ENCODE measurements at places on chromosomes 1 and 21.
A peak's percentile ranks its signal among the peaks of the same experiment; 100 is the strongest.

DNA sequence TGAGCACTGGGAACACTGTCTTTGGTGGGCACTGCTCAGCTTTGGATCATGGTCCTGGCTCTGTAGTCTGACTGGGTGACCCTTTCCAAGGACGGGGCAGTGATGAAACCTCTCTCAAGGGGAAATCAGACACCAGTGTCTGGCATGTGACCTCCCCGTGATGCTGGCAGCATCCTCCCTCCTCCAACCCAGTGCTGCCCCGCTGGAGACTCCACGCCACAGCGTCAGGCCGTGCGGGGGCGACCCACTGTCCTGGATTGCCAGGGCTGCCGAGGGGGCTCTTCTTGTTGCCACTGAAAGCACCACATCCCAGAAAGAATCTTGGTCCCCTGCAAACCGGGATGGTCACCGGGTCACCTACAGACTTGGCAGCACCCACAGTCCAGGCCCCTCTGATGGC, 146.4 kb upstream of the ARHGEF16 start:
- no peak overlapping the region for H3K27ac ChIP-seq
- no peak for DNase-seq
- no peak overlapping the region for H3K4me3 ChIP-seq
- peaks cover 44% of the 10 kb centered on the region for H3K27me3 ChIP-seq
- no peaks in the 10 kb centered on the region for H3K36me3 ChIP-seq
- peaks cover 14% of the 10 kb centered on the region for H3K4me1 ChIP-seq

DNA sequence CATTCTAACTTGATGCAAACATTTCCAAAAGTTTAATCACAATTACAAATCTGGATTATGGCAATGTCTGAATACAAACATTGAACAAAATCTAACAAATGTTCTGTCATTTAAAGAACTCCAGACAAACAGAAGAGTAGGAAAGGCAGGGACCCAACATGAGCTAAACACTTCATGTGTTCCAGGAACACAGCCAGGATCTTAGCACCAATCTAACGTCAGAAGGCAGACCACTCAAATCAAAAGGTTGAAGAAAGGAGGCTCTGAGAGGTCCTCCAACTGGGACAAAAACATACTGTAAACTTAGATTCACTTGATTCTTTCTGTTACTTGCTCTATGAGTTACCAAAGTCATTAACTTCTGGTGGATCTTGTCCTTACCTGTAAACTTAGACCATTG, 374.0 kb downstream of the NEGR1 start:
- H3K4me1 ChIP-seq = no peaks in the 10 kb centered on the region
- no peaks in the 10 kb centered on the region for H3K27me3 ChIP-seq
- H3K4me3 ChIP-seq = no peak overlapping the region
- no peak for DNase-seq
- H3K27ac ChIP-seq = no peak overlapping the region

GRCh38 chr1:196960854-196961253, 16.5 kb upstream of the CFHR5 start:
- no peak overlapping the region for H3K4me3 ChIP-seq
- H3K4me1 ChIP-seq = no peaks in the 10 kb centered on the region
- H3K27me3 ChIP-seq = no peaks in the 10 kb centered on the region

DNA sequence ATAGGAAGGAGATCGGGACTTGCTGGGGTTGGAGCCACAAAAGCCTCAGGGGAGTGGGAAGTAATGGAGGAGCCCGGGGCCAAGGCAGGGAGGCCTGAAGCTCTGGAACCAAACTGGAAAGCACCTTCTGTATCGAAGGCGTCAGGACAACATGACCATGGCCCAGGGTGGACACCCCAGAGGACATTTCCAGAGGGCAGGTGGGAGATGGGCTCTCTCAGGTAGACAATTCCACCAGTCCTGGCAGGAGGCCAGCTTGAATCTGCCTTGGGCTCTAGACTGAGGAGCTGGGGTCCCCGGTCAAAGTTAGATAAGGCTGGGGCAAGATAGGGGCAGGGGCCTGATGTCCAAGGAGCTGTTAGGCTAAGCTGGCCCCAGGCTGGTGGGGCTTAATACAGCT, 104.9 kb upstream of the EDN2 start:
- no peaks in the 10 kb centered on the region for H3K4me1 ChIP-seq
- DNase-seq = no peak
- H3K27ac ChIP-seq = no peak overlapping the region
- no peaks in the 10 kb centered on the region for H3K36me3 ChIP-seq
- H3K27me3 ChIP-seq = no peaks in the 10 kb centered on the region
- no peak overlapping the region for H3K4me3 ChIP-seq

GRCh38 chr1:1599030-1599934, 653 bp downstream of the FNDC10 start:
- peaks cover 80% of the 10 kb centered on the region for H3K27me3 ChIP-seq
- no peak overlapping the region for H3K27ac ChIP-seq
- peak overlapping the region; percentile 49 for H3K4me3 ChIP-seq
- DNase-seq = peak; percentile 40
- peaks cover 36% of the 10 kb centered on the region for H3K4me1 ChIP-seq

DNA sequence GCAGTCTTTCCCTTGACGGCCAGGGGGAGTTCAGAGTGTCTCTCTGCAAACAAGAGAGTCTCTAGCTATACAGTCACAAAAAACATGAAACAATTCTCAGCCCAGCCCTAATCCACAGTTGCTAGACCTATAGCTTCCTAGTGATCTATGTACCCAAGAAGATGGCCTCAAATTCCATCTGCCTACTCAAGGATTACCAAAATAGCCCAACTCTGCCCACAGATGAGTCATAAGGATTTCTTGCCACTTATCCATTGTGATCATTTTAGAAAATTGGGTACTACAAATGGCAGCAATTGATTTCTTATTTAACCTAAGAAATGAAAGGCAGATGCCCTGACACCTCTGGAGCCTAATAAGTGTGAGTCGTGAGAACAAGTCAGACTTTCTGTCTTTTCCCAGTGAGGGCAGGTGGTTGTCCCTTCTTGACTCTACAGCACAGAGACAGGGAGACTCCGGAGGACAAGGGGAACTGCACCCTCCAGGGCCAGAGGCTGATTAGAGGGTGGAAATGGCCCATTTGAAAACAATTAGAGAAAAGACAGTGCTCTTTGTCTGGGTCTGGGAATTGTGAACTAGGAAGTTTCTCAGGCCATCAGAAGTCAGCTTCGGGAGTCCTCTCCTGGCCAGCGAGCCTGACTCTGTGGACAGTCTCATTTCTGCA, 65.4 kb downstream of the ABCA4 start:
- no peak overlapping the region for H3K4me3 ChIP-seq
- peaks cover 14% of the 10 kb centered on the region for H3K4me1 ChIP-seq
- peak; percentile 24 for DNase-seq
- no peaks in the 10 kb centered on the region for H3K27me3 ChIP-seq
- H3K27ac ChIP-seq = no peak overlapping the region

DNA sequence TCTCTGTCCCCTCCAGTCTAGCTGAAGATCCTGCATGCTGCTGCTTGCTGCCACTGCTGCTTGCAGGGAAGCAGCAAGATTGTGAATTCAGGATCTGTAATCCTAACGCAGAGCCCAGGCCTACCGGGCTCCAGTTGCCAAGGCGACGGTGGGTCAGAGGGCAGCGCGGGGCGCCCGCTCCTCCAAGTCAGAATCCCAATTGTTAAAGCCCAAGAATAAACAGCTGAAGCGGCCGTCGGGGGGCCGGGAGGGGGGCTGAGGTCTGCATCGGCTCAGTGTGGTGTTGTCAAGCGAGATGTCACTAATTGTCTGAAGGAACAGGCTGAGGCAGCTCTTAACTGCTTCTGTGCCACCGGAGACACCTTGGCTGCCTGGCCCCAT, 36.8 kb downstream of the AHDC1 start:
- no peak for DNase-seq
- no peaks in the 10 kb centered on the region for H3K27me3 ChIP-seq
- no peak overlapping the region for H3K4me3 ChIP-seq
- peak overlapping the region; percentile 17 for H3K27ac ChIP-seq

GRCh38 chr1:68366572-68366971, 83.2 kb downstream of the RPE65 start:
- no peak overlapping the region for H3K27ac ChIP-seq
- H3K27me3 ChIP-seq = no peaks in the 10 kb centered on the region
- no peak for DNase-seq
- H3K4me3 ChIP-seq = no peak overlapping the region
- no peaks in the 10 kb centered on the region for H3K36me3 ChIP-seq

GRCh38 chr1:55828044-55828443, 612.9 kb upstream of the USP24 start:
- H3K4me1 ChIP-seq = no peaks in the 10 kb centered on the region
- no peaks in the 10 kb centered on the region for H3K27me3 ChIP-seq
- H3K4me3 ChIP-seq = no peak overlapping the region
- no peaks in the 10 kb centered on the region for H3K36me3 ChIP-seq
- no peak overlapping the region for H3K27ac ChIP-seq

DNA sequence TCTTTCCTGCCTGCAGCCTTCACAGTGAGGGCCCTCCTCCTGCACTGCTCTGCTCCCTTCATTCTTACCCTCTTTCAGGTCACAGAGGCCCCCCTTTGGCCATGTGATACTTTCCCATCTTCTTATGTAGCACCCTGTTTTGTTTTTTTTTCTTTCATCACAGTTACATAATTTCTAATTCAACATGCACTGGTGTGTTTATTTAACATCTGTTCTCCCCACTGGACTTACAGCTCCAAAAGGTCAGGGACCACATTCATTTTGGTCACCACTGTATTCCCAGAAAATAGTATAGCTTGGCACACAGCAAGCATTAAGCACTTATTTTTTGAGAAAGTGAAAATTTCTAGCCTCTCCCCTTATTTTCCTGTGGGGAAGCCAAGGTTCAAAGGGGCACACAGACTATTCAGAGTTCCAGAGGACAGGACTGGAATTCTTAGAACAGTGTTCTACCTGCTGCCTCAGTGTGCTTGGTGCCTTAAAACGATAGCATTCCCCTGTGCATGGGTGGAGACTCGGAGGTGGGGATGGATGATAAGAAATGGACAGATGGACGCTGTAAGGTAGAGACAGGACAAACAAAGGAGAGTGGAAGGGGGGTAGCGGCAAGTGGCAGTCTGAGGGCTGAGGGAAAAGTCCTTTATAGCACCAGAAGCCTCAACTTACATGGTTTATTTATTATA, 5.3 kb downstream of the DENND2D start:
- H3K36me3 ChIP-seq = peaks cover 3% of the 10 kb centered on the region
- H3K4me3 ChIP-seq = no peak overlapping the region
- no peaks in the 10 kb centered on the region for H3K27me3 ChIP-seq
- no peak overlapping the region for H3K27ac ChIP-seq
- H3K4me1 ChIP-seq = peaks cover 12% of the 10 kb centered on the region

All from mesenchymal stem cell (in vitro differentiated cells and primary cell).